ENCODE measurements at places on chromosomes 5 and 9.

DNA sequence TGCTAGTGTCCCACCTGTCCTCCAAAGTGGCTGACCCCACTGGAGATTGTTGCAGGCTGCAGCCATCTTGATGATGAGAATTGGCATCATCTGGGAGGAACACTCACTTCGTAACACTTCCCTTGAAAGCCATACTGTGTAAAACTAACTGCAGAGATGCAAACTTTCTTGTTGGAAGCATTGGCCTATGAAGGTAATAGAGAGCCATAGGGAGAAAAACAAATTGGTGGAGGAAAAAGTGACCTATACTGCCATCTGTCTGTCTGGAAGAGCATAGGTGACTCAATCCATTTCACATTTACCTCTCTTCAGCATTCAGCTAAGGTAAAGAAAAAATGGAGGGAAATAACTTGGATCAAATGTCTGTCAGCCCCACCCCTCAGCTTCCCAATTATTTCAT, 473.4 kb downstream of the NTRK2 start:
- no peak for DNase-seq

DNA sequence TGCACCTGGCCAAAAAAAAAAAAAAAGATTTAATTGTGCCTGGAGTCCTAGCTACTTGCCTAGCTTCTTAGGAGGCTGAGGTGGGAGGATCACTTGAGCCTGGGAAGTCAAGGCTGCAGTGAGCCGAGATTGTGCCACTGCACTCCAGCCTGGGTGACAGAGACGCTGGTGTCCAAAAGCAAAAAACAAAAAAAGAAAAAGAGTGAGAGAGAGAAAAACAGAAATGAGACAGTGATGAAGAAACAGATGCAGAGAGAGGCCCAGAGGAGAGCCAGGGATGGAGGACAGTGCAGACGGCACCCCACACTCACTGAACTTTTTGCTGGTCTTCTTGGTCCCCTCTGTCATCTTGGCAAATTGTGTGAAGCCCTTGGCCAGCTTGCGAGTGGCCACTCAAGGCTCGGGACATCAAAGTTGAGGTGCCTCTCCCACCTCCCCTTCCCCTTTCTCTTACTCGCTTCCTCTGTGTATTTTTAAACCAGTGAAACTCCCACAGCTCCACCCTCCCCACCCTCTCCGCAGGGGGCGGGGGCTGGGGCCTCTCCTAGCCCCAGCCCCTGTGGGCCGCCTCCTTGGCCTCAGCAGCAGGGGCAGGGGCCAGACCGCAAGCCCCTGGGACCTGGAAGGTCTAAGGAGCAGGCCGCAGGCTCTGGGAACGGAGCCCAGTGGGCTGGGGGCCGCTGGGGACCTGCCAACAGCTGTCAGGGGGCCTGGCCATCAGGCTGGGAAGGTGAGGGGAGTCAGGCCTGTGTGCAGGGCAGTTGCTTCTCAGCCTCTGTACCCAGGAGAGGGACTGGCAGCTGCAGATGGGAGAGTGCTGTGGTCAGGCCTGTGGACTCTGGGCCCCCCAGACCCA, at the start of gene SH2D3C:
TSS of gene SH2D3C (minus strand) at position 387 of the 856 bp plus-strand sequence. CDS start at position 348, 39 bp downstream.
- no peak for DNase-seq

DNA sequence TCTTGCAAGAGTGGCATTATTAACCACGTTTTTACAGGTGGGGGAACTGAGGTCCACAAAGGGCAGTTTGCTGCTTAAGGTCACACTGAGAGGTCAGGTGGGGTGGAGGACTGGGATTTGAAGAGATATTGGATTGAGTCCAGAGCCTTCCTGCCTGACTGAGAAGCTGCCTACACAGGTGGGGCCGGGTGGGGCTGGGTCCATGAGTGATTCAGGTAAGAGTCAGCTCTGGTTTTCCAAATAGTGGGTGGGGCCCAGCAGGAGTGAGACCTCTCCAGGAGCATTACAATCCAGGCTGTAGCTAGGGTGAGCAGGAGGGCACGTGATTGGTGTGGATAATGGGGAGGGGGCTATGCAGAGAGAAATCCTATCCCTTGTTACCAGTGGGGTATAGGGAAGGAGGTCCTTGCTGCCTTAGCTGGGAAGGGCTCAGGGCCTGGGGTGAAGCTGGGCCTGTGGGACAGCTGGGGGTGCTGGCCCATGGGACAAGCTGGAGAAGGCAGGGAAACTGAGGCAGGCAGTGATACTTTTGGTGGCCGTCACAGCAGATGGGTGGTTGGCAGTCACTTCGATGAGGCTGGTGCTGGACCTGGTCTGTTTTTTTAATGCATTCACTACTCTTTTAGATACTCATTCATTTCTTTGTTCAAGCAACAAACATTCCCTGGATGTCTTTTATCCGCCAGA, 2.9 kb upstream of the PTGS1 start:
- no peak for DNase-seq

DNA sequence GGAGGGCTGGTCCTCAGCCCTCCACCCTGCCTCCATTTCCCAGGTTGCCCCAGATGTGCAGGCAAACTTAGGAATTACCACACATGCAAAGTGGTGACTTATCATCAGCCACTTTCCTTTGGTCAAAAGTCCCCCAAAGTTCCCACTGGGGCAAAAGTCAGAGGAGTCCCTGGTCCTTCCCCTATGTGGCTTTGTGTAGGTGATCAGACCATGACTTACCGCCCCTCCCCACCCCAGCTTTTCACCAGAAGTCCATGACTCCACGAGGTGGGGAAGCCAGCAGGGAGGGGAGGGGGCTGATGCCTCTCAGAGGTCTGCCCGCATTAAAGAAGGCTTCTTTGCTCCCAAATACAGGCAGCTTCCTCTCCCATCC, 5.8 kb downstream of the TRAF1 start:
- no peak for DNase-seq

- DNase-seq, result no peak
Measured at GRCh38 chr9:105693435-105694189, 729 bp upstream of the TMEM38B start.

- DNase-seq, result no peak
Measured at GRCh38 chr5:149664083-149664482, 66.0 kb upstream of the PPARGC1B start.

DNA sequence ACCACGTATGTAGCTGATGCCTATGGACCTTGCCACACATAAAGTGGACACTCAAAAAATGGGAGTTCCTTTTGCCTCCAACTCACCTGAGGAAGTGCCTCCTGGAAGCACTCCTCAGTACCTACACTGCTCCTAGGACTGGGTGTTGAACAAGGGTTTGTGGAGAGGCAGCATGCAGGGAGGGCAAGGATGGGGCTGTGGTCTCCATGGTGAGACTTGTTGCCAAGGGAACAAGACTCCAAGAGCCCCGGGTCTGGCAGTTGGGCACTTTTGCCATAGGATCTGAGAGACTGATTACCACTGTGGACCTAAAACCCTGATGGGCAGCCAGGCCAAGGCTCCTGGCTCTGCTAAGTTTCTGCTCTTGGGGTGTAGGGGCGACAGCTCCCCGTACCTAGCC, 6.9 kb upstream of the NR5A1 start:
- DNase-seq, result no peak

GRCh38 chr9:124790301-124790700, 13.4 kb downstream of the OLFML2A start:
- no peak for DNase-seq

- DNase-seq, result no peak
Measured at GRCh38 chr5:73114044-73114688, 6.2 kb upstream of the TMEM171 start.

DNA sequence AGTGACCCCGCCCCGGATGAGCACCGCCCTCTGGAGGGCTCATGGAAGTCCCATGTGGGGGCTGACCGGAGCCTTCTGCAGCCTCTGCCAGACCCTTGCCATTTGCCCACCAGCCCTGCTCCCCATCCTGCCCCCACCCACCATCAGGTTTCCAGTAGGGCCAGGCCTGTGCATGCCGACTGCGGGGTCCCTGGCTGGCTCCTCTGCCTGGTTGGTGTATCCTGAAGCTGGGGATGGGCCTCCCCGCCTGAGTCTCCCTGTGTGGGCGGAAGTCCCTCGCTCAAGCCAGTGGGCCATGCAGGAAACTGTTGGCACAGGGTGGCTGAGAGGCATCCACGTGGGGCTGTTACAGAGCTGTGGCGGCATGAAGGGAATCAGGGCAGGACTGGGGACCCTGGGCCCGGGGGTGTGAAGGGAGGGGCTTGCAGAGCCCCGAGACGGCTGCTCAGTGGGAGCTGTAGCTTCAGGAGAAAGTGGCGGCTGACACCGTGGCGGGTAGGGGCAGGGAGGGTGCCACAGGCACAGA, 88.7 kb downstream of the RXRA start:
- no peak for DNase-seq

- DNase-seq, result peak; percentile 13
Measured at GRCh38 chr5:130720355-130720754, 444.7 kb downstream of the HINT1 start.

GRCh38 chr9:108854641-108855528, 901 bp downstream of the ACTL7B start:
- no peak for DNase-seq

GRCh38 chr9:107905308-107906020, 415.9 kb upstream of the KLF4 start:
- DNase-seq, result no peak

- no peak for DNase-seq
Measured at GRCh38 chr9:122819791-122820489, 8.4 kb downstream of the PDCL start.

DNA sequence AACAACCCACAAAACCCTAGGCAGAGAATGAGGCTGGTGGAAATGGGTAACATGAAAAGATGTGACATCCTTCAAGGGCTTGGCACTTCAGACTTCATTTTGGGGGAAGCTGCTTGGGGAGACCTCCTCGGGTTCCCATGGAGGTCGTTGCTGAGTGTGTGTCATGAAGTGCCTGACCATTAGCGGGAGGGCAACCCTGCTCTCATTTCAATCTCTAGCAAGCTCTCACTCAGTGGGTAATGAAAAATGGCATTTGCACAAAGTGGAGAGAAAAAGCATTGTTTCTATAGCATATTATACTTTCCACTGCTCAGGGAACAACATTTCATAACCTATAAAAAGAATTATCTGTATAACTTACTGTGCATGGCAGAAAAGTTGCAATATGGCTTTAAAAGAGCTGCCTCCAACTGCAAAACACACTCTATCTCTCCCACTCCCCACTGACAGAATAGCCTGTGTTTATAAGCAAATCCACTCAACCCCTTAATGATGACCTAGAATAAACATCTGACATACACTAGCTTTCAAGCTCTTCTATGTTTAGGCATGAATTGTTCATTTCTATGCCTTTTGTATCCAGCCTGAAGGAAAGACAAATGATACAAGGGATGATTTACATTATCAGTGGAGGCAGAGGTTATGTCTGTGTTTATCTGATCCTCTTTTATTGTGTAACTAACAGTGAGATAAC, 357.2 kb downstream of the ZSWIM6 start:
- DNase-seq, result no peak

- no peak for DNase-seq
Measured at GRCh38 chr5:115329475-115329874, 33.0 kb upstream of the CCDC112 start.

- no peak for DNase-seq
Measured at GRCh38 chr5:157555037-157555640, 20.4 kb downstream of the ADAM19 start.

All from iPS DF 6.9 (cell line).